ENCODE measurements at places on chromosomes 2 and 18. TPM values are rescaled to one million over a fixed set of nuclear protein-coding genes. Genes with fewer than 3 reads are reported as not detected.

- no peak for DNase-seq
These were observed 77.3 kb downstream of the XDH start for GRCh38 chr2:31337197-31337596.

- DNase-seq = no peak
These were observed 84.5 kb downstream of the ABI2 start for GRCh38 chr2:203412546-203413331.

GRCh38 chr2:67663776-67664175 is 266.6 kb downstream of the ETAA1 start:
- DNase-seq = no peak

GRCh38 chr2:176174824-176175708 is 13.4 kb upstream of the HOXD1 start:
- no peak for DNase-seq

GRCh38 chr2:66343259-66343658 is 91.7 kb upstream of the MEIS1 start:
- DNase-seq = no peak

- DNase-seq = no peak
These were observed 69.8 kb downstream of the SLC66A2 start for GRCh38 chr18:79881695-79882094.

DNA sequence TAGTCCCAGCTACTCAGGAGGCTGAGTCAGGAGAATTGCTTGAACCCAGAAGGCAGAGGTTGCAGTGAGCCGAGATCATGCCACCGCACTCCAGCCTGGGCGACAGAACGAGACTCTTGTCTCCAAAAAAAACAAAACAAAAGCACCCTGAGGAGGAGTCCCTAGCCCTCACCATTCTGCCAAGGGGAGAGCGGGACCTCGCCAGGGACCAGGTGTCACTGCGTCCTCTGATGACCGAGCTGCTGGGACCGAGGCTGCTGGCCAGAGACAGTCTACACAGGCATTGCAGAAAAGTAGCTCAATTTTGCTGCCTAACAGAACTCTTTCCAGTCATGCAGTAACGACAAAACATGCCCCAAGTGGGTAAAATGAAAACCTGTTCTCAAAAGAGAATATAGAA is 18.4 kb downstream of the NCK2 start:
- no peak for DNase-seq

- no peak for DNase-seq
These were observed 348.9 kb downstream of the HRH4 start for GRCh38 chr18:24809173-24809950.

- DNase-seq = no peak
These were observed at the start of gene KCNK3 for GRCh38 chr2:26692279-26692896. TSS of gene KCNK3 (plus strand) at chr2:26692722. CDS start at chr2:26692876, 154 bp downstream.

- no peak for DNase-seq
These were observed 13.3 kb upstream of the PXDN start for GRCh38 chr2:1757567-1757966.

GRCh38 chr2:218815244-218815637 is 16.4 kb downstream of the PRKAG3 start:
- DNase-seq = no peak

DNA sequence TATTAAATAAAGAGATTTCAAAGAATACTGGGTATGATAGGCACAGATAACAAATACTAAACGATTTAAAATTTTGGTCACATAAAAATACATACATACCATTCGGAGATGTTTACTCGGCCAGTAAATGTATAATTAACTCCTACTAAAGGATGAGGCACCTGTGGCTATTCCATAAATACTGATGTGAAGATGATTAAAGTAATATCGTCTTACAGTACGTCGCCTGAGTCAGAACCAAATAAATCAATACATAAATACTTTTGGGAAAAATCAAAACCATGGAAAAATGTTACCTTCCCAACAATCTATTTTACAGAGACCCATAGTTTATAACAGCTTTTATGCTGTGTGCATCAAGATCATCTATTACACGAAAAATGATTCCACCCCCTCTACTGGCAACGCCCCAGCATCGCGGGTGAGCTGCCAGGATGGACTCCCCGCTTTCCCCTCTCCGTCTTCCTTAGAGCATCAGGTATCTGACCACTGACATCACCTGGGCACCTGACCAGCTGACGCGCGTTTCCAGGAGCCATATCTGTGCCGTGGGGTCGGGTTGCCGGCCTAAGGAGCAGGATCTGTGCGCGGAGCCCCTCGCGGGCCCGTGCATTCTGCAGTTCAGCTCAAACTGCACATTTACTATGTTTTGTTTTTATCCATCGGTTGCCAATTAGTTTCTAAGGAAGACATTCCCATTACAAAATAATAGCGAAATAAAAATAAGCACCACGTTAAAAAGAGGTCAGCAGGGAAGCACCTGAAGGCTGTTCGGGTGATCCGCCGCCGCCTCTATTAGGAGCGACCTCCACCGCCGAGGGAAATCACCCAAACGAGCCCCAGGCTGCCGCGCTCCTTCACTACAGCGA is 901 bp downstream of the ICA1L start:
- DNase-seq = peak; percentile 78

DNA sequence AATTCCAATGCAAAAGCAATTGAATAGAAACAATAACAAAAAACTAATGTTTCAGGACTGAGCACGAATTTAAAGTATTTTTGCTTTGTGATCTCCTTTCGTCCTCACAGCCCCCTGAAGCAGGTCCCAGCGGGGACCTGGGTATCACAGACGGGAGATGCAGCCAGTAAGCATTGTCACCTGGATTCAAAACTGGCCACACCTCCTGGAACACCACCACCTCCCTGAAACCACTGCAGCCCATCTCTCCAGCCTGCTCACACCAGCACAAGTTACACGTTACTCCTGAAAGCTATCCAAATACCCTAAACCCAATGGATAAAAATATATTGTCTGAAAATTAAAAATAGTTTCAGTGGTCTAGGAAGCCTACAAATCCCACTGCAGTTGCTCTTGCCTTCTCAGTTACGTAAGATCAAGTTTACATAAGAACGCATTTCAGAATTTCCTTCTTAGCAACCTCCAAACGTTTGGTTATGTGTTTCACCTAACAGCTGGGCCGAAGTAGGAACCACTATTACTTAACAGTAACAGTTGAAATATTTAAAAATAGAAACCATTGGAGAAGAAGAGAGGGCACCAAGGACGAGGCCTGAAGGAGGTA is 178.0 kb downstream of the HDAC4 start:
- DNase-seq = no peak

DNA sequence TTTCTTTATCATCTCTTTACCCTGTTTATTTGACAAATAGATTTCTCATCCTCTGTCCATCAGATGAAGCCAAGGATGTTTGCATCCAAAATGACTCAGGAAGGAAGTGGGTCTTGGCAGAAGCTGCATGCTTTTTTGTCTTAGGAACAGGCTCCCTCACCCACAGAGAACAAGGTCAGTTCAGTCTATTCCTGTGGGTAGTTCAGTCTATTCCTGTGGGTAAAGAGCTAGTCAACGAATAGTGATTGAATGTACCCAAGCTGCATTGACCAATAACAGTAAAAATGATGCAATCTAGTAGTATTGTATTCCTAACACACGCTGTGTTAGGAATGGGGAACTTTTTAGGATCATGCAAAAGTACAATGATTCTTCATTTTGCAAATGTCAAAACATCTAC is 290.8 kb upstream of the TANK start:
- DNase-seq = no peak

- no peak for DNase-seq
These were observed 148.9 kb downstream of the AGPS start for GRCh38 chr2:177541258-177541991.

The STRADB gene
- 23.4 TPM for total RNA-seq

The MC2R gene
- total RNA-seq = not detected

The CYTIP gene
- 64.0 TPM for total RNA-seq

The CDKL4 gene
- not detected for total RNA-seq

The CHRNA1 gene
- not detected for total RNA-seq

The HK2 gene
- 50.5 TPM for total RNA-seq

The CDH19 gene
- total RNA-seq = not detected
